ENCODE measurements at places on chromosomes 11 and 22.

DNA sequence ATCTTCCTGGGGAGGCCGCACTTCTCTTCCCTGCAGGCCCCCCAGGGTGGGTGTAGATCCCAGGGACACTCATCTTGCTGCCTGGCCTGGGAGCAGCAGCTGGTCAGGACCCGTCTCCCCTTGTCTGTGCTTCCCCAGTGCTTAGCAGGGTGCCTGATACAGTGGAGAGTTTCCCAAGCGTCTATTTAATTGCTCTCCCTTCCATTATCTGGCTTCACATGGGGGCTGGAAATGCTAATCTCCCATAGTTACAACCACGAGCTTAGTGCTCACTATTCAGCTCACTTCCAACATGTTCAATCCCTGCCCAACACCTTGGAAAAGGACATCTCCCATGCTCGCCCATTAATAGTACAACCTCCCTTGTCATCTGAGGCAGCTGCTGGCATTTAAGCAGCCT is 100.5 kb downstream of the DSCAML1 start:
- no peak for DNase-seq

GRCh38 chr11:116822575-116822974 is 529 bp downstream of the APOA4 start:
- no peak for DNase-seq

GRCh38 chr11:18802381-18803257 is 11.0 kb upstream of the PTPN5 start:
- DNase-seq, result no peak

GRCh38 chr11:64858467-64859263 is 14.2 kb upstream of the CDC42BPG start:
- DNase-seq, result no peak

GRCh38 chr22:44328326-44328725 is 15.6 kb upstream of the SHISAL1 start:
- no peak for DNase-seq

Measured in cortex of kidney (tissue), 1 donor.